ENCODE measurements at places on chromosomes 6 and 20.

DNA sequence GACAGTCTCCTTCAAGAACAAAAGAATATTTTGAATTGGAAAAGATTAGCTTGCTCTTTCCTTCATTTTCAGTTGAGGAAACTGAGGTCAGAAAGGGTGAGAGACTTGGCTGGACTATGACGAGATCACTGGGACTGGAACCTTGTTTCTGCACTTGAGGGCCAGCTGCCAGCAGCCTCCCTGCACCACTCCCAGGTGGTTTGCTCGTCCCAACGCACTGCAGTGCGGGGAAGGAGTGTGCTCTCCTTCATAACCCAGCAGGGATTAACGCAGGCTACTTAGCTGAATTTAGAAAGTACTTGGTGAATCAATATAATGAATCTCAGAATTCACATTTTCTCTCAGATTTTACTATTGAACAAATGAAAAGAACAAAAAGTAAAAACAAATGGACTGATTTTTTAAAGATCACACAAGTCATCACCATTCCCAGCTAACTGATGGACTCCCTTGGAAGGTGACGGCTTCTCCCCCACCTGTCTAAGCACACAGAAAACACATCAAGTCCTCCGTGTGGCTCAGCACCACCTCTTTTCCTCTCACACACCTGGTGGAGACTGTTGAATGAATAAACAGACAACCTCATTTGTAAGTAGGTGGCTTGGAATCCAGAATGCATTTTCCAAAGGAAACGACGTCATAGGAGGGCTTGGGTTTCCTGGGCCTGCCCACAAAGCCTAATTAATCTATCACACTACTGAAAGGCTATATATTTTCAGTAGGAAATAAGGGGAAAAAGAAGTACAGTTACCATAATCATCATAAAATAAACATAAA, 121.0 kb downstream of the QRSL1 start:
- DNase-seq: no peak

GRCh38 chr6:22134308-22134707, 162.5 kb downstream of the PRL start:
- DNase-seq: no peak

GRCh38 chr6:10154251-10154650, 260.6 kb downstream of the TFAP2A start:
- no peak for DNase-seq

DNA sequence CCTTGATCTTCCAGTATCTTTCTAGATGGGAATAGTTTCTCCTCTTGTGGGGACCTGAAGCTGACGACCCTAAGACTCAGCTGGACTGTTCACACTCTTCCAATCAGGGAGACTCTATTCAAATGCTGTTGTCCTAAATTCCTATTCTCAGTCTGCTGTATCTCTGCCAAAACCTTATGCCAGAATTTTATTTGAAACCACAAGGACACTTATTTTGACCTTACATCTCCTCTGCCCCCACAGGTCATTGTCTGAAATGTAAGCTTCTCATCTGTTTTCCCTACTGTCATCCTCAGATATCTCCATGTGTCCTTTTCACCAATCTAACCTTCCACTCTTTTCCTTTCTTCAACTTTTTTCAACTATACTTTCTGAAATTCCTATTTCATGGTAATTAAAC, 289.5 kb upstream of the SGK1 start:
- DNase-seq: no peak

GRCh38 chr6:137520520-137520919, 26.3 kb upstream of the OLIG3 start:
- DNase-seq: no peak

DNA sequence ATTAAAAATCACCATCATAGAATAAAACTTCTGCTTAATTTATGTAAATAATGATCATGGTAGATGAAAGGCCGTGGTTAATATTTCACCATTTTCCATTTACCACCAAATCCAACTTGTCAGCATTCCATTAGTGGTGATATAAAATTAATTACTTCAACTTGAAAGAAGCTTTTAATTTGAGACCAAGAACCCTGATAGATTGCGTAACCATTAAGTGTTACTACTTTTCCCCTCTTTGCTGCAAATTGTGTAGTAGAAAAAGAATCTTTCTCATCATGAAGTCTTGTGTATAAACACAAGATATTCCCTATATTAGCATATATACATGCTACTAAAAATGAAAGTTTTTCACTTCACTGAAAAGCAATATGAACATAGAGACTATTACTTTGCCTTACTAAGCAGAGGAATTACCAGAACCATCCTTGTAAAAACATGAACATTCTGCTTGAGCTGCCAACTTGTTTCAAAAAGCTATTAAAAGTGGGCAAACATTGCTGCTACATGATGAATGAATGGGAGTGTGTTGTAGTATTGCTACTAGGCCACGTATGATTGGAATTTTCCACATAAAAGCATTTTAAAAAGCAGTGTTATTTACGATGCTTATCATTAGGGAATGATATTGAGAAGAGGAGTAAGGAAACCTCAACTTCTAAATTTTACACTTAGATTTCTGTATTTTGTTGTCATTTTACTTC, 35.0 kb downstream of the STX11 start:
- DNase-seq: no peak

DNA sequence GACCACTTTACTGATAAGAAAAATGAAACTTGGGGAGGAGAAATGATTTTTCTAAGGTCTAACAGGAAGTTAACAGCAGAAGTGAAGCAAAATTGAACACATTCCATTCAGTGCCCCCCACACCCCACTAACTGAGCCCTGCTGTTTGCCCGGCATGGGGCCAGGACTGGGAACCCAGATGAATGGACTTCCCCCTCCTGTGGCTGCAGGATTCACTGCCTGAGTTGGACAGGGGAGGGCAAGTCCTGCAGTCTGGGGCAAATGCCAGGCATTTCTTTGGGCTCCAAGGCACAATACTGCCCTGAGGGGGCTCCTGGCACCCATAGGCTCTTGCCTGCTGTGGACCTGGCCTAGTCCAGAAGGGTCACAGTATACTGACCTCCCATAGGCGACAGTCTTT, 28.3 kb downstream of the FYN start:
- no peak for DNase-seq

- no peak for DNase-seq
Observed at GRCh38 chr6:9085054-9085708, 649.8 kb upstream of the SLC35B3 start.

- DNase-seq: no peak
Observed at GRCh38 chr20:39338469-39339376, 376.6 kb downstream of the DHX35 start.
